ENCODE measurements at places on chromosomes 5 and 9. TPM values are rescaled to one million over a fixed set of nuclear protein-coding genes. Genes with fewer than 3 reads are reported as not detected.

Gene NUTM2F
- not detected for total RNA-seq

Gene SLC6A19
- total RNA-seq, result 0.23 TPM

Gene TMEM232
- 0.21 TPM for total RNA-seq

Gene CENPH
- 35.6 TPM for total RNA-seq

Gene WDR31
- 0.80 TPM for total RNA-seq

Gene SPEF2
- 0.87 TPM for total RNA-seq

Gene FOXI1
- 0.44 TPM for total RNA-seq

Gene KLF9
- 0.95 TPM for total RNA-seq

Gene MCC
- 0.41 TPM for total RNA-seq

Gene AQP3
- 1.0 TPM for total RNA-seq

Gene PCDHGA8
- total RNA-seq, result 0.18 TPM

Gene MYOT
- not detected for total RNA-seq

Gene RGS7BP
- not detected for total RNA-seq

Gene GAPVD1
- total RNA-seq, result 48.6 TPM

Gene MTX3
- 18.1 TPM for total RNA-seq

Gene TAS2R1
- total RNA-seq, result not detected

Gene DMRT3
- not detected for total RNA-seq

Gene PCA3
- total RNA-seq, result not detected

Gene ANKDD1B
- total RNA-seq, result 0.10 TPM

Gene GRAMD2B
- total RNA-seq, result 4.1 TPM

Gene ABLIM3
- 12.9 TPM for total RNA-seq

Gene RETREG1
- total RNA-seq, result 0.74 TPM

Gene F12
- 13.4 TPM for total RNA-seq

Gene ADCY2
- total RNA-seq, result 0.13 TPM

Gene CDX1
- total RNA-seq, result not detected

Gene RBM18
- total RNA-seq, result 19.2 TPM

Gene TAL2
- total RNA-seq, result not detected

Gene CD180
- not detected for total RNA-seq

Gene TERT
- total RNA-seq, result 8.9 TPM

Gene ENTREP1
- 0.13 TPM for total RNA-seq

Gene SEMA6A
- 0.54 TPM for total RNA-seq

Gene GABRG2
- total RNA-seq, result not detected

Gene FLT4
- total RNA-seq, result 0.44 TPM

Gene PELO
- 12.4 TPM for total RNA-seq

Gene PRRC1
- total RNA-seq, result 48.7 TPM

Gene SPATA31E1
- not detected for total RNA-seq

Gene GMCL2
- not detected for total RNA-seq

Gene PCDHGC3
- total RNA-seq, result 54.1 TPM
